ENCODE measurements at places on chromosomes 6 and 20.

DNA sequence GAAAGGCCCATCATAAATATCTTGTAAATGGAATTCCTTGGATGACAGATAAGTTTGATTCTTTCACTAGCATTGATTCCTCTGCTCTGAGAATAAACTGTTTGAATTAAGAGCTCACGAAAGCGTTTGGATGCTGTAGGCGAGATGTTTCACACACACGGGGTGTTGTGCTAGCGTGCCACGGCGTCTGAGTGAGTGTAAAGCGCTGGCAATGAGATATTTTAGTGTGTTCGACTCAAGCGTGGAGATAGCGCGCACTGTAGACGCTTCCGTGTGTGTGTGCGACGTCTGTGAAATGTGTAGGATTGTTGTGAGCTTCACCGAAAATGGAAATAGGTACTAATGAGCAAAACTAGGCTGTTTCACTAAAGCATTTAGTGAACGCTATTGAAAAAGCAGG lies 29.4 kb upstream of the ADRM1 start:
- DNase-seq: no peak

- DNase-seq: no peak
Measured at GRCh38 chr20:48642105-48642880, 185.5 kb downstream of the PREX1 start.

GRCh38 chr20:755941-756340 lies 12.4 kb downstream of the SLC52A3 start:
- no peak for DNase-seq

DNA sequence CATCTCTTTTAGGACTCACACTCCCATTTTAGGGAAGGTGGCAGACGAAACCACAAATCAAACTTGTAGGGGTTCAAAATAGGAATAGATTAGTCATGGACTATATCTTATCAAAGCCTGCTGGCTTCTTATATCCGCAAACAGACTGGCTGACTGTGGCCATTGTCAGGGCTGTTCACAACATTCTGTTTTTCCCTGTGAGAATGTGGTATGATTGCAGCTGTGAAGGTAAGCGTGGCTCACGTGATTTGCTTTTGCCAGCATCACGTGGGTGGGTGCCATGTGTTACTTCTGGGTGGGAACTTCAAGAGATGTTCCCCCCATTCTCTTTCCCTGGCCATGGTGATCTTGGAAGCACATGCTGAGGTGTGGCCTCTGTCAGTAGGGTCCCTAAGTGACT lies 5.9 kb downstream of the IP6K3 start:
- DNase-seq: no peak

- no peak for DNase-seq
Measured at GRCh38 chr6:167505199-167505598, 180.3 kb downstream of the TTLL2 start.

DNA sequence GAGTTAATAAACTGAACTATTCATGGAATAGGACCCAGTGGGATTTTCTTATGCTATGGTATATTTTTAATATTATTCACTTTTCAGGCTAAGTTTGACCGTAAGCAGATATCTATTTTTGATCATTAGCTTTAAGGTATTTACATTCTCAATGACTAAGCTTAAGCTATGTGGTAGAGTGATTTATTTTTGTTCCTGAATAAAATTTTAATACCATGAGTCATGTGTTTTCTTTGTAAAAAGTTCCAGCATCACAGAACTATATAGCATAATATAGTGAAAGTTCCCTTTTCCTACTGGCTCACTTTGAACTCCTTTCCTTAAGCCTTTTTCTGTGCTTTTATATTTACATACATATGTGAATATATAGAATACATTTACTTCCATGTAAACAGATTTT lies 75.8 kb downstream of the BCKDHB start:
- DNase-seq: no peak

- no peak for DNase-seq
Measured at GRCh38 chr6:136604328-136604825, 54.2 kb upstream of the MAP7 start.

DNA sequence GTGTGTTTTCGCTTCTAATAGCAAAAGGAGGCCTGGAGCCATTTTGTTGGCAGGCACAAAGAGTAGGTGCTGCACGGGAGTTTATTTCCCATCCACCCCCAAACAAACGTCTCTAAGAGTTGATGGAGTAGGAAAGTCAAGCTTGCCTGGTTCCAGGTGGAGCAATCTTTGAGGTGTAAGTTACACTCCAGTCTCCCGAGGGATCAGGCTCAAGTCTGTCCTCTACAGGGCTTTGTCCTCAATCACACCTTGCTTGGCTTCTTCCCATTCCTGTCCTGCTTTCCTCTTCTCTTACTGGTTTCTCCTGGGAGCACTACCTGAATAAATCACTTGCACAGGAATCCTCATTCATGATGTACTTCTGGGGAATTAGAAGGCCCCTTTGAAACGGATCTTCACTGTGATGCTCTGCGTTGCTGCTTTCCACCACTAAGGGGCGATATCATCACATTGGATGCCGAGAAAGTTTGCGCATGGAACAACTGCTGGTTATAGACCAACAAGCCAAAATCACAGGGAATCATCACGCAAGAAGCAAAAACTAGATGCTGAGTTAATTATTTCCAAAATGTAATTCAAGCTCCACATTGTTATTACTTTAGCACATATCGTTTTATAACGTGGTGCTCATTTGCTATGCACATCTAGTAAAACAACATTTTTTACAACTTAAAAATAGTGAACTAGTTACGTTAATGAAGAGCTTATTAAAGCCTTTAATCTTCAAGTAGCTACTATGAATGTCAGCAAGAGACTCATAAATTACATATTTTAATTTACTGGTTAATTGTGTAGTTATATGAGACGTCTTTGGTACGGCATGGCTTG lies 156.8 kb downstream of the DNAH8 start:
- peak; percentile 36 for DNase-seq

GRCh38 chr20:53707371-53708055 lies 113.9 kb upstream of the ZNF217 start:
- no peak for DNase-seq

GRCh38 chr6:138645976-138646640 lies 127.5 kb upstream of the CCDC28A start:
- DNase-seq: no peak

GRCh38 chr20:1798982-1799381 lies 96.2 kb upstream of the SIRPA start:
- DNase-seq: no peak

DNA sequence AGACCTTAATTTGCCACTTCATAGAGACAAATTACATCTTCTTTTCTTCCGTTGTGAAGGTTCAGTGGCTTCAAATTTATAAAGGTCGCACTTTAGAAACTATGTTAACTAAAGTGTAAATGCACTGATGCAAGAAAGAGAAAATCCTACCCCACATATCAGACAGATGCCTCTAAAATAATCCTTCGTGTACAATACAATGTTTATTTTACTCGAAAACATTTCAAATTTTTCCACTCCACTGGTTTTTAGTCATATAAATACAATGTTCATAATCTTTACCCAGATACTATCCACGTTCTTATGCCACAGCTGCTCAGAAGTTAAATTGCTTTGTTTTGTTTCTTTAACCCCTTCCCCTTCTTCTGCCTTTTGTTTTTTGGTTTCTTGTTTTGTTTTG lies 140.3 kb upstream of the LAMP5 start:
- no peak for DNase-seq

DNA sequence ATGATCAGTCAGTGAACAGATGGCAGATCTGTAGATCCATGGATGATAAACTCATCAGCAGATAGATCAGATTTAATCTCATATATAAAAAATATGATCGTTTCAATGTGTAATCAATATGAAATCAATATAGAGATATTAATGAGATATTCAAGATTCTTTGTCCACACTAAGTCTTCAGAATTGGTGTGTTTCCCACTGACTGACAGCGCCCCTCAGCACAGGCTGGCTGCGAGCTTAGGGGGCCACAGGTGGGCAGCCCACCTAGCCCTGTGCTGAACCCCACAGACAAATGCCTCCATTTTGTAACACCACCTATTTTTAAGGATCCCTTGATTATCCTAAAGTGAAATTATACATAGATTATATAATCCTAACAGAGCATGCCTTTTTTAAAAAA lies 32.3 kb downstream of the FRMD1 start:
- DNase-seq: no peak

GRCh38 chr20:25369971-25370370 lies 20.7 kb downstream of the ABHD12 start:
- no peak for DNase-seq

GRCh38 chr6:97665446-97665845 lies 382.4 kb upstream of the MMS22L start:
- no peak for DNase-seq

GRCh38 chr20:39960522-39961428 lies 728.3 kb downstream of the MAFB start:
- DNase-seq: no peak
